NCI-H524 treated with DMSO at 0.1 percent for 48 hours (cell line): ENCODE measurements at places on chromosomes 2 and 18.

DNA sequence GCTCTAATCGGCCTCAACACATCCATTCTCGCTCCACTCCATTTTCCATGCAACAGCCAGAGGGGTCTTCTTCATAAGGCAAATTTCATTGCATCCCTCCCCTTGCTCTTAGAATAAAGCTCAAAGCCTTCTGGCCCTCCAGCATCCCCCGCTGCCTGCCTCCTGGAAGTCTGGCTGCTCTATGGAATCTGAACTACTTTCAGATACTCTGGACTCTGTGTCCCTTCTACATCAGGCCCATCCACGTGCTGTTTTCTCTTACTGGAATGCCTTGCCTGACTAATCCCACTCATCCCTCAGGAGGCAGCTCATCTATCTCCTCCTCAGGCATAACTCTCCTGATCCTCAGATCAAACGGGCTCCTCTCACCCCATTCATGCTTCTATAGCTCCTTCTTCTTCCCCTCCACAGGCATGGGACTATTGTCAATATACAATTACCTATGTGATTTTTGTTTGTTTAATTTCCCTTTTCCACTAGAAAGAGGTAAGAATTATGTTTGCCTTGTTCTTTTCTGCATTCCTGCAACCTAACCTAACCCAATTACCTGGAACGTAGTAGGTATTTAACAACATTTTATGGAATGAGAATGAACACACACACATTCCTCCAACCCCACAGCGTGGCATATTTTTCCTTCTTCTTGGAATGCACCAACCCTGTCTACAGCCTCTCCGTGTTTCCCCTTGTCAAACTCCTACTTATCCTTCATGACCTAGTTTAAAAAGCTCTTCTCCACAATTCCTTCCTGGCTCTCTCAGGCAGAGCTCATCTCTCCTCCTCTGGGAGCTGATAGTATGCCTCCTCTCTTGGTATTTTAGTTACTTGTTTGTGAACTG is 49.5 kb downstream of the LBH start:
- no peak for DNase-seq

DNA sequence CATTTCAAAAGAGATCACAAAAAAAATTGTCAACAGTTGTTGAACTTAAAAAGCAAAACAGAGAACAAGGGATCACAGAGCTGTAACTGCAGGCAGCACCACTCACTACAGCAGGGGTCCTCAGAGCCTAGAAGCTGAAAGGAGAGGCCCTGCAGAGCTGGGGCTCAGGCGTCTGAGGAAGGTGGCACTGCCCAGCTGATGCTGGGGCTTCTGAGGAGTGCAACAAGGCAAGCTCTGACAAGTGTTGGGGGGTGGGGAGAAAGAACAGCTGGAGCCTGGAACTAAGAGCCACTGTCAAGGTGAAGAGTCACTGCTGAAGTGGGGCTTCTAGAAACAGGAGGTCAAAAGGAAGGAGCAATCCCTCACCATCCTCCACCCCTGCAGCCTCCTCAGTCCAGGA is 46.2 kb downstream of the FTCDNL1 start:
- no peak for DNase-seq

DNA sequence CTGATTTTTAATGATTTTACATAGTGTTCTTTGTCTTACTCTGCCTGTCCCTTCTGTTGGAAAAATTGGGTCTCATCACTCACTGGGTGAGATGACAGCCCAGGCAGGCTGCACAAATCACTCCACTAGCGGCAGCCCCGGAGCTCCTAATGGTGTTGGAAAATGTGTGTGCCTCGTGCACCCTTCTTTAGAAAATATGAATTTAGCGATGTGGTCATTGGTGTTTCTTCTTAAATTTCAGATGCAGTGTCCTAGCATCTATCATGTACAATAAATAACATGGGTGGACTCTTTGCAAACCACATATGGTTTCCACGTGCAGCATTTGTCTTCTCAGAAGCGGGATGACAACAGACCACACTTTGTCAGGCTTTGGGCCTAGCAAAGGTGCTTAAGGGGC is 194.2 kb downstream of the ACKR3 start:
- no peak for DNase-seq

DNA sequence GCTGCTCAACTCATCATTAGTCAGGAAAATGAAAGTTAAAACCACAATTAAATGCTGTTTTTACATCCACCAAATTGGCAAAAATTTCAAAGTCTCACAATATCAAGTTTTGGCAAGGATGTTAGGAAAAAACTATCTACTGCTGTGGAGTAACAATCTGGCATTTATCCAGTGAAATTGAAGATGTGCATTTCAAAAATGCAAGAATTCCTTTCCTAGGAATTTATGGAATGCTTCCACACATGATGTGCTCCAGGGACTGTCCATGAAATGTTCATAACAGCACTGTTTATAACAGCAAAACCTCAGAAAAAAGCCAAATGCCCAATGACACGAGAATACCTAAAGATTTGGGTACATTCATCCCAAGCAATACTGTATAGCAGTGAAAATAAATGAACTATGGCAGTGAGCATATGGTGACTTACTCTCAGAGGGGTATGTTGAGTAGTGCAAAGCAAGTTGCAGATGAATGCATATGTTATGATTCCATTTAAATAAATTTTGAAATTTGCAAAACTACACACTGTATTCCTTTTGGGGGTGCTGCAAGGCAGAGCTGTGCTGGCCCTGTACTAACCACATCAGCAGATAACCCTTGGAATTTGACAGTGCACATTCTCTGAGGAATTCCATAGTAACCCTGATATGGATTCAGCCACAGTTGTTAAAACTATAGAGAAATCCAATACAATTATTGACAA is 41.3 kb upstream of the GYPC start:
- no peak for DNase-seq

DNA sequence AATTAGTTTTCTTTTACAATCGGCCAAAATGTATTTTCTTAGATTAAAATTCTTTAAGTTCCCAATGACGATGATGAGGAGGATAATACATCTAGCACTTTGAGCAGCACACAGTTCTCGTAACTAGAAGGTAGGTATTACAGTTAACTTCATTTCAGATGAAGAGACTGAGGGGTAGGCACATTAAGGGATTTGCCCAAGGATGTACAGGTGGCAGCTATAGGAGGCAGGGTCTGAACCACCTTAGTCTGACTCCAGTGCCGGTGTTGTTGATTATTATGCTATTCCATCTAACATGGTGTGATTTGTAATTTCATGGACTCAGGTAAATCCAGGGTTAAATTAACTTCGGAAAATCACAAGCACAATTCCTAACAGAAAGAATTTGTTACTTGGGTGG is 1.1 kb downstream of the CD28 start:
- no peak for DNase-seq

DNA sequence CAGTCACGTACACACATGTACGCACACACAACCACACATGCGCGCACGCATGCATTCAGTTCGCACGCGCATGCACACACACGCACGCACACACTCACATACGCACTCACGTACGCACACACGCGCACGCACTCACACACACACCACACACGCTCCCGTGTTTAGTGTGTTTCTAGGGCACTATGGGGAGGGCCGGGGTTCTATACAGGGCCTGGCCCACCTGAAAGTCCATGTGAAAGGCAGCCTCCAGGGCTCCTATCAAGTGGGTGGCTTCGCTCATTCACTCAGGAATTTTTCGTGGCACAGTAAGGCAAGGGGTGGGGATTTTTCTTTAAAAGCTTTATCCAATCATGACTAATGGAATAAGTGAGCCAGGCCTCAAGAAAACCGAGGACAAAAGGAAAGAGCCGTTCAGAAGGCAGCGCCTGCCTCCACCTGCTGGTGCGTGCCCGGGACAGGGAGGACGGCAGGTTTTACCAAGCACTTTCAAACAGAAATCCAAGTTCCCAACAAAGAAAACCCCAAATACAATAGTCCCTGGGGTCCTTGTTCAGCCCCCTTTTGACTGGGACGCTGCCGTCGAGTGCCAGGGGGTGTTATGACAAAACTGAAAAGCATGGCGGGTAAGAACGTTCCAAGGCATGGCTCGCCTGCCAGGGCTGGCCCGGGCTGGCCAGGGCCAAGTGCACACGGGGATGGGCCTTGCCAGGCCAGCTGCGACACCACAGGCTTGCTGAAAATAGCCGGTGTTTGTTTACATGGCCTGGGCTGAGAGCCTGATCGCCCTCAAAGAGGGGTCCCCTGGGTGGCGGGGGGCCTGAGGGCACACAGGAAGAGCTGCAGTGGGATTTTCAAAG is 110.0 kb downstream of the HDAC4 start:
- no peak for DNase-seq

GRCh38 chr18:58605027-58606020 is 23.6 kb downstream of the ALPK2 start:
- no peak for DNase-seq

GRCh38 chr2:39017334-39017733 is 103.5 kb downstream of the SOS1 start:
- DNase-seq, result no peak

DNA sequence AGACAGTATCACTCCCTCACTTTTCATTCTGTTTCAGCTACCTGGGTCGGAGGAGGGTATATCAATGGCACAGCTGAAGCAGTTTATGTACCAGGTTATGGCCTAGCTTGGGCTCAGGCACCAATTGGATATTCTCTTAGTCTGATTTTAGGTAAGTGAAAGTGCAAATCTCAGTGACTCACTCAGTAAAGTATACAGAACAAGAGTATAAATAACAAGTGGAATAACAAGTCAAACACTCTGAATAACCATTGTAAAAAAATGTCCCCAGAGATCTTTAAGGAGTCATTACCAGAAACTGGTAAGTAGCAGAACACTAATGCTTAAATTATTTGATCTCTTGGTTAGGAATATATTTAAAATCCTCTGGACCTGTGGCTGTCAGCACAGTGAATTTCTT is 5.7 kb downstream of the SLC5A7 start:
- DNase-seq, result no peak

DNA sequence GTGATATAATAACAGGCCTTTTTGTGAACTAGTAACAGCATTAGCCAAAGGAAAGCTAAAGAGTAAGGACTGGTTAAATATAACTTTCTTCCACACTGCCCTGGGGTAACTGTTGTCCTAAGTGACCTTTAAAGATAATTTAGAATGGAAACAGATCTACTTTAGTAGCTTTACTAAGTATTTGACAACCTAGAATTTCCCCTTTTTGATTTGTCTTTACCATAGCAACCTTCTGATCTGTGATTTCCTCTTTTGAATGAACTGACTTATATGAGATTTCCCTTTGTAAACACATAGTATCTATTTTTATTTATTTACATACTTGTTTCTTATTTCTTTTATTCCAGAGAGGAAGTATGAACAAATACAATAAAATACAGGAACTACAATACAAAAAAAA is 10.5 kb upstream of the KLF7 start:
- DNase-seq, result no peak

GRCh38 chr2:192419786-192420185 is 225.1 kb upstream of the TMEFF2 start:
- DNase-seq, result no peak

GRCh38 chr2:111663471-111664274 is 220.3 kb downstream of the ANAPC1 start:
- no peak for DNase-seq

DNA sequence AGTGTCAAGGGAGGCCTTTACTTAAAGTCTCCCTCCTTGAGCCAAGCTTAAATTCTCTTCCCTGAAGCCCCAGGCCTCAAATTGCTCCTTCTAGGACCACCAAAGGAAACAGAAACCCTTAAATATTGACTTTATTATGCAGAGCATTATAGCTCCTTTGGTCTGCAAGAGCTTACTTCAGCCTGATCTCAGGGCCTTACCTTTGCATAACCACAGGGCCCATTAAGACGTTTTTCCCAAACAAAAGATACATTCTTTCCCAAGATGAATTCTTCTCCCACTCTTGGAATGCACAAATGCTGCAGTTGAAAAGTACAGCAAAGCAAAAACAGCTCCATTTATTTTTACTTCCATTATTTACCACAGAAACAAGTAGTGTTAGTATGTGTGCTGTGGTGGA is 130.8 kb downstream of the B3GNT2 start:
- no peak for DNase-seq

DNA sequence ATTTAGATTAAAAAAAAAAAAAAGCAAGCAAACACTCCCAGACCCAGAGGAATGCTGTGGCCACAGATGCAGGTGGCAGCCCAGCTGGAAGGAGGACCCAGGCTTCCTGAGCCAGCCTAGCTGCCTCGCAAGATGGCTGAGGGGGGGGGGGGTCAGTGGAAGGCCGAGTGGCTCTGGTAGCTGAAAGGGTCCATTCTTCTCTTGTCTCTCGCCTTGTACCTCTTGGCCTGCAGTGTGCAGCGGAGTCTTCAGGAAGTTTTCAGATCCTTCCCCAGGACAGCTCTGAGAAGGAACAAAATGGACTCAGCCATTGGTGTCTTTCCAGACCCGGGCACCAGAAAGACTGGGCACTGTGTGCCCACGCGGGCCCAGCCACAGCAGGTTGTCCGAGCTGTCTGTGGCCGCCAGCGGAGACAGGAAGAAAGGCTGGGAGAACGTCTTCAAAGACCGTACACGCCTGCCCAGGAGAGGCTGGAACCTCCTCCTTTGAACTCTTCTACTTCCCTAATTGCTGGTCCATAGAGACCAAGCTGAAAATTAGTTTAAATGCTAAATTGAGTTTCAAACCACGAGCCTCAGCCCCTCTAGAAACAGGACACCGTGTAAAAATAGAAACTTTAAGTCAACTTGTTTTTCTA is 21.3 kb downstream of the APCDD1 start:
- no peak for DNase-seq

DNA sequence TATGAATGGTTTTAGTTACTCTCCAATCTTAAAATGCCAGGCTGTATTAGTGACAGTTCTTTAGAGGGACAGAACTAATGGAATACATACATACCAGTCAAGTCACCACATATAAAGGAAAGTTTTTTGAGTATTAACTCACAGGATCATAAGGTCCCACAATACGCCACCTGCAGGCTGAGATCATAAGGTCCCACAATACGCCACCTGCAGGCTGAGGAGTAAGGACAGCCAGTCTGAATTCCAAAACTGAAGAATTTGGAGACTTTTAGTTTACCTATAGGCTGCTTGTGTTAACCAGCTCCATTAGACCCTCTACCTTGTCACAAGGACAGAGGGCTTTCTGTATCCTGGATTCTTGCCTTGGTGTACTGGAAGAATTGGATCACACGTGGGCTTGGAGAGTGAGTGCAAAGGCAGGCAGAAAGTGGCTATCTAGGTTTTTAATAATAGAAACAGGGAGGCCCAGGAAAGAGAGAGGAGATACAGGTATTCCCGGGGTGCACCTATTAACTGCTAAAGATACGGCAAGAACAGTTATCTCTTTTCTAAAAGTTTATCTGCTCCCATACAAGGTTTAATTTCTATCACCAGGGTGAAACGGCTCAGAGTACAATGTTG is 234.9 kb upstream of the CYRIA start:
- no peak for DNase-seq

DNA sequence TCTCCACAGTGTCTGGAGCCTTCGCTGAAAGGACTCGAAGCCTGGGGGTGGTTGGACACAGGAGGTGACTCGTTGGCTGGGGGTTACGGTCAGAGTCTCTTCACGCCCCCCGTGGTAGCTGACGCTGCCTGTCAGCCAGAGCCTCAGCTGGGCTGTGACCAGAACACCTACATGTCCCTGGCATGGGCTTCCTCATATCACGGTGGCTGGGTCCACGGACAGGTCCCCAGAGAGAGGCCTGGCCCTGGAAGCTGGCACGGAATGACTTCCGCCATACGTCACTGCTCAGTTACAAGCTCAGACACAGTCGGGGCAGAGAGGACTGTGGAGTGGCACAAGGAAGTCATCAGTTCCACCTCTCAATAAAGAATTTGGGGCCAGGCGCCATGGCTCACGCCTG is 28.5 kb downstream of the ITGB1BP1 start:
- DNase-seq, result no peak
